HAP-1 (cell line): ENCODE measurements at places on chromosomes 11 and 22.
A peak's percentile ranks its signal among the peaks of the same experiment; 100 is the strongest.

GRCh38 chr11:134071306-134071705, 2.4 kb downstream of the JAM3 start:
- peak; percentile 38 for DNase-seq

DNA sequence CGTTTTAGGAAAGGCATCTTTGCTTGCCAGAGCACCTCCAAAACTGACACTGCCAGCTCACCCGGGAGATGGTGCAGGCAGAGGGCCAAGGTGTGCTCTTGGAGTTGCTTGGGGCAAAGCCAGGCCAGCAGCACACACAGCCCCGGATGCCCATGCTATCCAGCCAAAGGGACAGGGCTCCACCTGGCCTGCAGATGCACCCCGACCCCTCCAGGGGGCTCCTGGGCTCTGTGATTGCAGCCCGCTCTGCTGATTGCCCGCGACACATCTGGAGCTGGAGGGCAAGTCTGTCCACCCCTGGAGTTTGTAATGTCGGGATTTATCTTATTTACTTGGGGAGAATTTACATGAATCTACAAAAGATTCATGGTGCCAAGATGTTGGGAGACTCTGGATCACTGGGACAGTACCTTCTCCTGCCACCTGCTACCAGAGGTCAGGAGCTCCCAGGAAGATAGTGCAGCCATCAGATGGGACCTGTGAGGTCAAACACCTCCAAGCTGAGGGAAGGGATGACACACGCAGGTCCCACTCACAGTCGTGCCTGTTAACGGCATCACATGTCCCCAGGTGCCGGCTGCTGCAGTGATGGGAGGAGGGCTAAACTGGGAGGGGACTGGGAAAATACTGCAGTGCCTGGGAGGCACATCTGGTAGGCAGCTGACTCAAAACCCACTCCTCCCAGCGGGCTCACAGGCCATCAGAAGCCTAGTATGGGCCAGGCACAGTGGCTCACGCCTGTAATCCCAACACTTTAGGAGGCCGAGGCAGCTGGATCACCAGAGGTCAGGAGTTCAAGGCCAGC, 17.2 kb downstream of the CBX7 start:
- DNase-seq = peak; percentile 23

DNA sequence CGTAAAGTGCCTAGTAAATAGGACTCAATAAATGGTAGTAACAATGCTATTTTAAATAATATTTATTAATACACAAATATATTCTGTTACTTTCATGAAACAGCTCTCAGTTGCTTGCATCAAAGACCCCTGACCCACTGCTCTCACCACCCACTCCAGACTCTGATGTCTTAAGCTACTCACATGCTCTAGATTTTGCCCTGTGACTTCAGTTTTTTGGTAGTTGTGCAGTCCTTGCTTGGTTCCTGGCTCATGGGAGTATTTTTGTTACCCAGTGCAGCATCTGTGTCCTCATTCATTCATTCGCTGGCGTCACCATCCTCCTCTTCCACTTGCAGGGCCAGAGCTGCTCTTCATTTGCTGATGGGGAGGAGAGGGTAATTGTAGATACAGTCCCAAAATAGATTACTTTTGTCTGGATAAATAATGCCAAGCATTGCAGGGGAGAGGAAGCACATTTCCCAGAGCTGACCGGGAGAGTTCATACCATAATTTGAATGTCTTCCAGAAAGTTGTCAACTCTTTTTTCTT, 12.7 kb downstream of the MRPL48 start:
- no peak for DNase-seq

DNA sequence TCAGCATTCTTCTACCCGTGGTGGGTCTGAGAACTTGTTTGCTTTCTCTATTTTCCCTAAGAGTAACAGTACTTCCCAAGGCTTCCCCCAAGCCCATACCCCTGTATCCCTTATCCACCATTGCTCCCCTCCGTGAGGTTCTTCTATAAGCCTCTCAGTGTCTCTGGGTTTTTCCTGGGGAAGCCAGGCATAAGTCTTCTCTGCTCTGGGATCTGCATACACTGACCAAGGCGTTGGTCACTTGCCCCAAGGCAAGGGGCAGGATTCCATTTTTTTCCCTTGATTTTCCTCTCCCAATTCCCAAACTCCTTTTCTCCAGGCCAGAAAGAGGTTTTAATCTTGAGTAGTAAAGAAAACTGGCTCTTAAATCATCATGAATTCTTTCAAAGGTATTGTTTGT, 27.2 kb upstream of the NCAM1 start:
- no peak for DNase-seq

GRCh38 chr11:58788355-58789023, 56.0 kb downstream of the GLYATL2 start:
- DNase-seq = peak; percentile 38

DNA sequence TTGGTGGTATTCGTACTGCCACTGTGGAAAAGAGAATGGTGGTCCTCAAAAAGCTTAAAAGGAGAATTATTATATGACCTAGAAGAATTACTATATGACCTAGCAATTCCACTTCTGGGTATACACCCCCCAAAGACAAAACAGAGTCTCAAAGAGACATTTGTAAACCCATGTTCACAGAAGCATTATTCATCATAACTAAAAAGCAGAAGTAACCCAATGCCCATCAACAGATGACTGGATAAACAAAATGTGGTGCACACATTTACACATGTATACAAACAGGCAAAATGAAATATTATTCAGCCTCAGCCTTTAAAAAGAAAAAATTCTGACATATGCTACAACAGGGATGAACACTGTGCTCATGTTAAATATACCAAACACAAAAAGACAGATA, 89.4 kb downstream of the ARHGAP32 start:
- DNase-seq = no peak

DNA sequence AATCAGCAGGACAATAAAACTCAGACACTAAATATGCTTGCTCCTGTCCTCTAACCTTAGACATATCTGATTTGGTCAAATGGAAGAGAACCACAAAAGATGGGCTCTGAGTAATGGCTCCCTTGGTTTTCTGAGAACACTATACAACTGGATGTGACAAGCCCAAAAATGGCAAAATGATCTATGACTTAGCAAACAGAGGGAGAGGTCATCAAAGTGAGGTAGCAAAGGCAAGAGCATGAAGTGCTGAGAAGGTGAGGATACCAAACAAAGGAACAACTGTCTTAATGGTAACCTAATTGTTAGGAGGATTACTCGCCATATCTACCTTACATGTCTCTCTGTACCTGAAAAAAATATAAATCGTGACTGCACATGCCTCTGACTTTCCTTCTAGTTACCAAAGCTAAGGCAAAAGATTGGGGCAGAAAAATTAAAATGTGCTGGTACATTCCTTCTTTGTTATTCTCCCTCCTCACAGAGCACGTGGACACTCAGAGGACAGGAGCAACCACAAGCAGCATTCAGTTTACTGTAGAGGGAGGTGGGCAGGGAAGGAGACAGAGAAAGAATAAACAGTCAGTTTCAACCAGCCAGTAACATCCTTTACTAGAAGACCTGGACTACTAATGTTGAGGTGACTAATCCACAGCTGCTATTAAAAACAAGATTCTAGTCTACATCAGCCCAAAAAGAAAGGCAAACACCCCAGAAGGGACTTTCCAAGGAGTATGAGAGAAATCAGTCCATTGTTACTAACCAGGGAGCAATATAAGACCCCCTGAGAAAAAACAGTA, 88.8 kb downstream of the AMBRA1 start:
- DNase-seq = no peak

DNA sequence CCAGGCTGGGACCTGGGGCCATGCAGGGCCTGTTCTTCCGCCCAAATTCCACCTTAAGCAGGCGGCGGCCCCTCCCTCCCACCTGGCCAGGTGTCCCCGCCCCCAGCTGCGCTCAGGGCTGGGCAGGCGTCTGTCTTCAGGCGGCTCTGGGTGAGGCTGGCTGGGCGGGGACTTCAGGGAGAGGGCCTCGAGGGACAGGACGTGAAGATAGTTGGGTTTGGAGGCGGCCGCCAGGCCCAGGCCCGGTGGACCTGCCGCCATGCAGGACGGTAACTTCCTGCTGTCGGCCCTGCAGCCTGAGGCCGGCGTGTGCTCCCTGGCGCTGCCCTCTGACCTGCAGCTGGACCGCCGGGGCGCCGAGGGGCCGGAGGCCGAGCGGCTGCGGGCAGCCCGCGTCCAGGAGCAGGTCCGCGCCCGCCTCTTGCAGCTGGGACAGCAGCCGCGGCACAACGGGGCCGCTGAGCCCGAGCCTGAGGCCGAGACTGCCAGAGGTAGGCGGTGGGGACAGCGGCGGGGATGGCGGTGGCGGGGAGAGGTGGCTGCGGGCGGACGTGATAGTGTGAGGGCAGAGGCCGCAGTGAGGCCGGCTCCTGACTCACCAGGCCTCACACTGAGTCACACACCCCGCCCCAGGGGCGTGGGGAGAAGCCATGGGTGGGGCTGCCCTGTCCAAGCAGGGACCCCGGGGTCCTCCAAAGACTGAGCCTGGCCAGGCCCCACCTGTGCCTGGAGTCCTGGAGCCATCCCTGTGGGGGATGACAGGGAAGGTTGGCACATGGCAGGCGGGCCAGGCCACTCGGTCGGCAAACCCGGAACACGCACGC, at the start of gene PKP3:
Gene PKP3 (plus strand): TSS at position 176 of the 824 bp plus-strand sequence. CDS start 84 bp downstream, at position 260.
- no peak for DNase-seq

- DNase-seq = no peak
Observed at GRCh38 chr22:20584029-20584871, 76.8 kb downstream of the MED15 start.

DNA sequence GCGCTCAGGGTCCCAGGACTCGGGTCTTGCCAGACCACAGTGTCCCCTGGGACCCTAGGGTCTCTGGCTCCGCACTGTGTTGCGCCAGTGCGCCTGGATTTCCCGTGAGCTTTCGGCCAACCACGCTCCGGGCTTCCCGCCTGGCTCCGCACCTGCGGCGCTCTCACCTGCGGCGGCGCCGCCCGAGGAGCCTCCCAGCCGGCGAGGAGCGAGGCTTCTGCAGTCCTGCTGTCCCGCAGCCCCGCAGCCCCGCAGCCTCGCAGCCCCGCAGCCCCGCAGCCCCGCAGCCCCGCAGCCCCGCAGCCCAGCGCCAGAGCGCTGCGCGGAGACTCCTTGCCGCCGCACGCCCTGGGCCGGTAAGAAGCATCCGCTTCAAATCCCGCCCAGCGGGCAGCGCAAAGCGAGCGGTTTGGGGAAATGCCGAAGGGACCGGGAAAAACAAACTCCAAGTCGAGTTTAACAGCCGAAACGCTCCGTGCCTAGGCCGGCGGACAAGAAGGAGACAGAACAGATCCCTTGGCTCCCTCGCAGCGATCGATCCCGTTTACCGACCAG, 939 bp downstream of the ALX4 start:
- no peak for DNase-seq

GRCh38 chr22:41507330-41508063, 36.8 kb downstream of the POLR3H start:
- DNase-seq = no peak

DNA sequence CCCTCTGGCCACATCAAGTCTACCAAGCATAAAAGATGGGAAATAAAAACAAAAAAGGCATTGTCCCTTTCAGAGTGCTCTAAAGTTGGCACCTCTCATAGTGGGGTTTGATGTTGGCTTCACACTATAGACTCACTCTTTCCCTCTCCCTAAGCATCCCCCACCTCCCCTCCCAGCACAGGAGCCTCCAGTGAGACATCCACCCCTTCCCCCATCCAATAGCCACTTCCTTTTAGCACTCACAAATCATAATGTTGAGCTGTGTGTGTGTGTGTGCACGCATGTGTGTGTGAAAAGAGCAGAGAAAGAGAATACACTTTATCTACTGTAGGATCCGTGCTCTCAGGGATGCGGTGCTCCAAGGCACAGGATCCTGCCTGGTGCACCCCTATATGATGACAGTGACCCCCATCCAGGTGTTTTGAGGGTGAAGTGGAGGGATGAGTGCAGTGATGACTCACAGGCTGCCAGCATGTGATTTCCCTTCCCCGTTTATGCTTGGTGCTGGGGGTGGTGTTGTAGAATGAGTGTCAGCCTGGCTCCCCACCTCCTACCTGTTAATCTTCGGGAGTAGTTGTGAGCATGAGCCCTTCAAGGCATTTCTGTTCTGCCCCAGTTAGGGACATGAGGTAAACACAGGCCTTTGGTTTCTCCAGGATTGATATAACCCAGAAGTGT, 235.2 kb upstream of the B3GAT1 start:
- no peak for DNase-seq

DNA sequence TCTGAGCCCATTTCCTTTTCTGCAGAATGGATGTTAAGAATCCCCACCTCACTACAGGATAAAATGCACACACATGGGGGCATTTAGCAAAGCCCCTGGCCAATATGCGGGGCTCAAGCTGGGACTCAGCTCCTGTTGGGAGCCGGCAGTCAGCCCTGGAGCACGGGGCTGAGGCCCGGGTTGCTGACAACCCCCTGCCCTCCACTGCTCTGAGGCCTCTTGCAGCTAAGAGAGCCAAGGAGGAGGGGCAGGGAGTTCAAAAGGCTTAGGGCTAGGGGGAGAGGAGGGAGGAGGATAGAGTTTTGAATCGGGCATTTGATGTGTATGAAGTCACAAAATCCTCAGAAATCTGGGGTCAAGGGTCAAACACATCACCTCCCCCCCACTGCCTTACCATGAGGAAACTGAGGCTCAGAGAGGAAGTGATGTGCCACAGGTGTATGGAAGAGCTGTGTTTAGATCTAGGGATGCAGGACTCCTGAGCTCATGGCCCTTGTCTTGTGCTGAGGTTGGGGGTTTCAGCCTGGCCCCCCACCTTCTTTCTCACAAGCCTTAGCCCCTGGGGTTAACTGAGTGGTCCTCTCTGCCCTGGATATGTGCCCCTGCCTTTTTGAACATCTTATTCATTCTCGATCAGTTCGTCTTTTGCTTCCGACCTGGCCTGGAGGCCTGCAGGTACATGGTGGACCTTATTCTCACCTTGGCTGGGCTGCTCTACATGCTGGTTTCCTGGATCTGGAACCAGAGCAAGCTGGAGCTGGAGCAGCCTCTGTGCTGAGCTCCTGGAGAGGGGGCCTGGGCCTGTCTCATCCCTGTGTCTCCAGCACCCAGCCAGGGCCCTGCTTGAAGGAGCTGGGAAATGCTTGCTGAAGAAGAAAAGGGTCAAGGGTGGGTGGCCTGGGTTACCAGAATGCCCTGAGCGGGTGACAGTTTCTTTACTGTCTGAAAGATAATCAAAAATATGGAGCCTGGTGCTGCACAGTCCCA, 80.3 kb downstream of the LRRC32 start:
- no peak for DNase-seq

DNA sequence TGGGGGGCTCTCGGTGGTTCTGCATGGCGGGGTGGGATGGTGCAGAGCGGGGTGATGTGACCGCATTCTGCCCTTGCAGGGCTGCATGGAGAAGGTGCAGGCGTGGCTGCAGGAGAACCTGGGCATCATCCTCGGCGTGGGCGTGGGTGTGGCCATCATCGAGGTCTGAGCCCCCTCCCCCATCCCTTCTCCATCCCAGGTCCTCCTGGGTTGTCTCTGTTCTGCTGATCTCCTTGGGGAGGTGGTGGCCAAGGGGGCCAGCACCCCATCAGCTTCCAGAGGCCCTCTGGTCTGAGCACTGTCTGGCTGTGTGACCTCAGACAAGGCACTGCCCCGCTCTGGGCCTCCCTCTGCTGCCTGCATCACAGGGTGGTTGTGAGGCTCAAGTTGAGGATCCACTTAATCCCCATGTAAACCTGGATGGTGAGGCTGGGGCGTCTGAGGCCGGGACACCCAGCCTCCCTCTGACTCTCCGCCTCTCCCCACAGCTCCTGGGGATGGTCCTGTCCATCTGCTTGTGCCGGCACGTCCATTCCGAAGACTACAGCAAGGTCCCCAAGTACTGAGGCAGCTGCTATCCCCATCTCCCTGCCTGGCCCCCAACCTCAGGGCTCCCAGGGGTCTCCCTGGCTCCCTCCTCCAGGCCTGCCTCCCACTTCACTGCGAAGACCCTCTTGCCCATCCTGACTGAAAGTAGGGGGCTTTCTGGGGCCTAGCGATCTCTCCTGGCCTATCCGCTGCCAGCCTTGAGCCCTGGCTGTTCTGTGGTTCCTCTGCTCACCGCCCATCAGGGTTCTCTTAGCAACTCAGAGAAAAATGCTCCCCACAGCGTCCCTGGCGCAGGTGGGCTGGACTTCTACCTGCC, 53.3 kb downstream of the CD82 start:
- no peak for DNase-seq
